Neural crest cell (in vitro differentiated cells): ENCODE measurements at places on chromosomes 4 and X. TPM values are rescaled to one million over a fixed set of nuclear protein-coding genes. Genes with fewer than 3 reads are reported as not detected.

GRCh38 chrX:123732670-123733363 lies at the start of gene THOC2:
Gene THOC2 (minus strand): TSS chrX:123733052. CDS start chrX:123733022, 30 bp downstream.
- H3K4me3 ChIP-seq: peak within 1 kb of the TSS; percentile 97
- H3K27me3 ChIP-seq: no peaks in the 10 kb centered on the region
- peaks cover 27% of the 10 kb centered on the region for H3K4me1 ChIP-seq
- H3K27ac ChIP-seq: peak within 1 kb of the TSS; percentile 98
- H3K36me3 ChIP-seq: peaks cover 13% of the 10 kb centered on the region

DNA sequence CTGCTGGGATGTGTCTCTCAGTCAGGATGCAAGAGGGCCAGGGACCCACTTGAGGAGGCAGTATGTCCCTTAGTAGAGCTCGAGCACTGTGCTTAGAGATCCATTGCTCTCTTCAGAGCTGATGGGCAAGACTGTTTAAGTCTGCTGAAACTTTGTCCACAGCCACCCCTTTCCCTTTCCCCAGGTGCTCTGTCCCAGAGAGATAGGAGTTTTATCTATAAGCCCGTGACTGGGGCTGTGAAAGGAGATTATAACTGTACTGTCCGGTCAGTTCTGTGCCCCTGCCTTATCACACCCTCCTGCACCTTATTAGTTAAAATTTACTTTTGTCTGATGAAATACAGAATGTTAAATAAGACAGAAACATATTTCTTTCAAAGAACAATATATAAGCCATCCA lies 378.4 kb downstream of the PABPC4L start:
- peaks cover under 1% of the 10 kb centered on the region for H3K36me3 ChIP-seq
- H3K4me1 ChIP-seq: no peaks in the 10 kb centered on the region
- DNase-seq: no peak
- H3K27ac ChIP-seq: no peak overlapping the region
- H3K4me3 ChIP-seq: no peak overlapping the region
- H3K27me3 ChIP-seq: no peaks in the 10 kb centered on the region

- no peaks in the 10 kb centered on the region for H3K36me3 ChIP-seq
- no peaks in the 10 kb centered on the region for H3K27me3 ChIP-seq
- H3K4me1 ChIP-seq: peaks cover 8% of the 10 kb centered on the region
- DNase-seq: no peak
- H3K27ac ChIP-seq: no peak overlapping the region
These were observed 5.1 kb upstream of the DCLK2 start for GRCh38 chr4:150072906-150073714.

DNA sequence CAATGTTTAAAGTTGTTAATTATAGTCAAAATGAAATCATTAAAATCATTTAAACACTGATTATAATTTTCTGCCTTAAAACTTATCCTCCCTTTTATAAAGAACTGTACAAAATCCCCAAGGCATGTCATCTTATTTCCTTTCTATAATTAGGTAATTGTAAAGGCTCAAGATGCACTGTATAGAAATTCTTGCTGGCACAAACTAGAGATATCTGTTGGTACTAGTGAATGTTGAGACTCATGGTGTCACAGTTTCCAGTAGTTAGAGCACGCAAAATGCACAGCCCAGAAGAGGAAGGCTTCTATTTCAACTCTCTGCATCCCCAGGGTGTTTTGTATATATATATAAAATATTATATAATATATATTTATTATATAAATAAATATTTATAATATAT lies 22.7 kb upstream of the PLA2G12A start:
- H3K27me3 ChIP-seq: peaks cover 2% of the 10 kb centered on the region
- DNase-seq: no peak
- H3K4me3 ChIP-seq: no peak overlapping the region
- no peak overlapping the region for H3K27ac ChIP-seq
- no peaks in the 10 kb centered on the region for H3K36me3 ChIP-seq

- H3K27me3 ChIP-seq: no peaks in the 10 kb centered on the region
- no peaks in the 10 kb centered on the region for H3K36me3 ChIP-seq
- no peak overlapping the region for H3K4me3 ChIP-seq
- H3K4me1 ChIP-seq: no peaks in the 10 kb centered on the region
- no peak for DNase-seq
- H3K27ac ChIP-seq: peak overlapping the region; percentile 41
These were observed 76.5 kb downstream of the PSAPL1 start for GRCh38 chr4:7358100-7358735.

GRCh38 chrX:154396973-154397887 lies 947 bp upstream of the RPL10 start:
- peaks cover 20% of the 10 kb centered on the region for H3K27me3 ChIP-seq
- peaks cover 19% of the 10 kb centered on the region for H3K4me1 ChIP-seq
- peak overlapping the region; percentile 100 for H3K27ac ChIP-seq
- peak overlapping the region; percentile 96 for H3K4me3 ChIP-seq
- peak; percentile 48 for DNase-seq

DNA sequence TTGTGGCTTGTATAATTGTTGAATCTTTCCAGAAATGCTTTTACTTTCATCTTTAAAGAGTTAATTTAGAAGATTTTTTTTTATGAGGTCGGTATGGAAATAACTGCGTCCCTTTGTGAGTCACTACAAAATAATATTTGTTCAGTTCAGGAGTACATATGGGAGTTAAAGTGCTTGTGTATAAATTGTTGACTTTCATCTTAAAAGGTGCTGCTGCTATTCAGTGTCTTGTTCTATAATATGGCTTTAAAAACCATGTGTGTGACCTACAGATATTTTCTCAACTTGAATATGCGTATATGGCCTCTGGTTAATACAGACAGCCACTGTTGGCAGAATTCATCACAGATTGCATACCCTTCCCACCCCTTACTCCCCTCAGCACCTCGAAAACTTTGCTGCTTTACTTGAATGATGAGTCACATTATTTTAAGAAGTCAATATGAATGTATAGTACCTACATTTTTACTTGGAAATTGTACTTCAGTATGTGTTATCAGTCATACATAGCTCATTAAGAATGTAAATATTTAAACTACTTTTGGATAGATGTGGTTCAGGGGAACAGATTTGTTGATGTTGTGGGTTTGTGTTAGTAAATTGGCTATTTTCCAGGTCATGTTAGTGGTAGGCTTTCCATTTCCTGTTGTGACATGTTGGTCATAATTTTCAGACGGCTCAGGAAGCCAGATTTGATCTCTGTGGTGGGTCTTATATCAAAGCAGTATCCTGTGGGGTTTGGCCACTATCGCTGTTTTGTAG lies 1.5 kb downstream of the CLCN3 start:
- H3K36me3 ChIP-seq: no peaks in the 10 kb centered on the region
- H3K4me1 ChIP-seq: peaks cover 40% of the 10 kb centered on the region
- H3K4me3 ChIP-seq: peak overlapping the region; percentile 87
- H3K27ac ChIP-seq: peak overlapping the region; percentile 31

DNA sequence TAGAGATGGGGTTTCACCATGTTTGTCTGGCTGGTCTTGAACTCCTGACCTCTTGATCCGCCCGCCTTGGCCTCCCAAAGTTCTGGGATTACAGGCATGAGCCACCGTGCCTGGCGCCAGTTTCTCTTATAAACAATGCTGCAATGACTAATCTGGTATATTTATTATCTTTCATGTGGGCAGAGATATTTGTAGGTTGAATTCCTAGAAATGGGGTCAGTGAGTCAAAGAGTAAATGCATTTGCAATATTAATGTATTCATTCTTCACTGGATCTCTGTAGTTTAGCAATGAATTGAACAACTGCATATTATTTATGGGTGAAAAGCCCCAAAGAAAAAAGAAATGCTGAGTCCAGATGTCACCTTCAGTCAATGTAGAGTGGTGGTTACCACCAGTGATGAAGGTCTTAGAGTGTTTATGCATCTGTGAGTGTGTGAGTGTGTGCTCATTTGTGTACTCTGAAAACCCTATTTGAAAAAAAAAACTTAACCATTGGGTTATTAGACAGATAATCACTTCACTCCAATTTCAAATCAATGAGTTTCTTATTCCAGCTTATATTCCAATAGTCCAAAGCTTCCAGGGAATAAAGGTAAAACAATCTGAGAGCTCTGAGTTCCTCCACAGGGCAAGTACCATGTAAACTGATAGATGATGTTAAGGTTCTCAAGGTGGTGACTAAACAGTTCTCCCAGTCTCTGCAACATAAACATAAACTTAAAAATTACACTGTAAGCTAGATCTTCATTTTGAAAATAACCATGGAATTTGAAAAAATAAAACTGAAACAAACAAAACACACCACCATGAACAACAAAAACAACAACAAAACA lies 22.6 kb upstream of the CD38 start:
- DNase-seq: no peak
- no peak overlapping the region for H3K4me3 ChIP-seq
- no peaks in the 10 kb centered on the region for H3K4me1 ChIP-seq
- no peaks in the 10 kb centered on the region for H3K36me3 ChIP-seq

DNA sequence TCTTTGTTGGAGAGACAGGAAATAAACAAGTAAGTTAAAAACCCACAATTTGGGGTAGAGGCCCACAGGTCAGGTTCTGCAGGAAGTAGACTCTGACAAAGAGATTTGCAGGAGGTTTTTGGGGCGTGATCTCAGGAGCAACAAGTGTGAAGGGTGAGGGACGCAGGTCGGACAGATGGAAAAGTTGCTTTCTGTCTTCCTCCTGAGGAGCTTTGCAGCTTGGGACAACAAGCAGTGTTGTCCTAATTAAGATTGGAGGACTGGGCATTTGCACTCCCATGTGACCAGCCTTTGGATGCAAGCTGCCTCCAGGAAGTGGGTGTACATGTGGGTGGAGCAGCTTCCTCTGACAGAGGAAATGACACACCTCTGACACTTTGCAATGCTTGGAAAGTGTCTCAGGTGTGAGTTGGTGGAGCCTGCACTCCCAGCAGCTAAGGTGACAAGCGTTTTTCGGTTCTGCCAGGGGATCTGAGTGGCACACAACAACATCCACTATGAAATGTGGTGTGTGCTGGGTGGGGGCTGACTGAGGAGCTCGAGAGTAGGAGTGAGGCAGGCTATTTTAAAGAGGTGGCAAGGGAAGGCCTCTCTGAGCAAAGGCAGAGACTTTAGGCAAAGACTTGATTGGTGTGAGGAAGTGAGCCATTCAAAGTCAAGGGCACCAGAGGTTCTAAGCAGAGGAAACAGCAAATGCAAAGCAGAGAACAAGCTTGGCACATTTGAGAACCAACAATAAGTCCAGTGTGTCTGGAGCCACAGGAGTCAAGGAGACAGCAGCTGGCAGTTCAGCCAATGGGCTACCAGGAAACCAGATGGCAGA lies 339.8 kb upstream of the GATB start:
- no peak overlapping the region for H3K27ac ChIP-seq
- H3K4me1 ChIP-seq: peaks cover 15% of the 10 kb centered on the region
- no peaks in the 10 kb centered on the region for H3K27me3 ChIP-seq
- no peak for DNase-seq

The GLRA3 gene
- not detected in 2 replicates for total RNA-seq

The EXOC1L gene
- total RNA-seq: not detected in 2 replicates

The UGT8 gene
- total RNA-seq: 5.9 and 6.3 TPM in 2 replicates

The HERC6 gene
- 0.59 and 0.93 TPM in 2 replicates for total RNA-seq

The HSFX4 gene
- total RNA-seq: not detected in 2 replicates

The ATP2B3 gene
- 0.05 and 0.11 TPM in 2 replicates for total RNA-seq

The HOPX gene
- total RNA-seq: not detected in 2 replicates

The MOSPD2 gene
- 10.2 and 11.5 TPM in 2 replicates for total RNA-seq

The ARHGAP24 gene
- total RNA-seq: 0.84 and 1.5 TPM in 2 replicates
